ENCODE measurements at places on chromosomes 1 and 21. TPM values are rescaled to one million over a fixed set of nuclear protein-coding genes. Genes with fewer than 3 reads are reported as not detected.

Gene ADAMTS5
- 10.9 TPM for total RNA-seq

Gene CCDC28B
- 11.2 TPM for total RNA-seq

Gene TMEM82
- total RNA-seq = not detected

Gene LYPD8
- not detected for total RNA-seq

All from right atrium auricular region (tissue), 2 donors.